ENCODE measurements at places on chromosomes 12 and 14. TPM values are rescaled to one million over a fixed set of nuclear protein-coding genes. Genes with fewer than 3 reads are reported as not detected.

Gene SYT1
- total RNA-seq: 0.31 TPM

Gene DBX2
- not detected for total RNA-seq

- H3K27ac ChIP-seq: no peak overlapping the region
- no peaks in the 10 kb centered on the region for H3K36me3 ChIP-seq
- peaks cover 4% of the 10 kb centered on the region for H3K27me3 ChIP-seq
- no peaks in the 10 kb centered on the region for H3K4me1 ChIP-seq
- no peak for DNase-seq
These were observed 133.5 kb downstream of the LLPH start for GRCh38 chr12:65997056-65997455.

GRCh38 chr14:99426265-99426664 lies 54.4 kb downstream of the SETD3 start:
- H3K4me1 ChIP-seq: peaks cover 10% of the 10 kb centered on the region
- no peak overlapping the region for H3K27ac ChIP-seq

GRCh38 chr12:32705783-32706182 lies 26.7 kb downstream of the DNM1L start:
- H3K4me3 ChIP-seq: no peak overlapping the region
- DNase-seq: no peak
- H3K4me1 ChIP-seq: no peaks in the 10 kb centered on the region

- H3K27ac ChIP-seq: peak overlapping the region; percentile 92
- H3K27me3 ChIP-seq: no peaks in the 10 kb centered on the region
- no peak for DNase-seq
- H3K4me1 ChIP-seq: peaks cover 19% of the 10 kb centered on the region
These were observed 597 bp downstream of the MLF2 start for GRCh38 chr12:6752167-6752920.
